A673 (cell line): ENCODE measurements at places on chromosomes 5 and 9. TPM values are rescaled to one million over a fixed set of nuclear protein-coding genes. Genes with fewer than 3 reads are reported as not detected.

GRCh38 chr5:94245608-94246007 is 372.8 kb downstream of the KIAA0825 start:
- no peak for DNase-seq

DNA sequence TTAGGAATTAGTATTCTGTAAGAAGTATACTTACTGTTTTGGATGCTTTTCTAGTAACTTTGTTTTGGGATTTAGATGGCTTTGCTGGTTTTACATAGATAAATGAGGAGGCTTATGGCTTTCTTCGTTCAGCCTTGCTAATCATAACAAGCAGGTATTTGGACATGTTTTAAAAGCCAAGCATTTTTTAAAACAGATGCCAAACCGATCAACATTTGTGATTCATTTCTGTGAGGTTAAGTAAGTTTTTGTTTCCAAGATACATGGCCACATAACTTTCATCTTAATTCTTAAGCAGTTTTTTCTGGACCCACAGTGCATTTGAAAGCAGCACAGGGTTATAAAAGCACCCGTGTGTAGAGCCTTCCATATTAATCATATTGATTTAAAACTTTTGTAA is 21.7 kb downstream of the TARS1 start:
- DNase-seq = no peak

The UTP15 gene
- total RNA-seq = 35.4 and 36.6 TPM in 2 replicates

The BAAT gene
- 0.09 and 0.17 TPM in 2 replicates for total RNA-seq

DNA sequence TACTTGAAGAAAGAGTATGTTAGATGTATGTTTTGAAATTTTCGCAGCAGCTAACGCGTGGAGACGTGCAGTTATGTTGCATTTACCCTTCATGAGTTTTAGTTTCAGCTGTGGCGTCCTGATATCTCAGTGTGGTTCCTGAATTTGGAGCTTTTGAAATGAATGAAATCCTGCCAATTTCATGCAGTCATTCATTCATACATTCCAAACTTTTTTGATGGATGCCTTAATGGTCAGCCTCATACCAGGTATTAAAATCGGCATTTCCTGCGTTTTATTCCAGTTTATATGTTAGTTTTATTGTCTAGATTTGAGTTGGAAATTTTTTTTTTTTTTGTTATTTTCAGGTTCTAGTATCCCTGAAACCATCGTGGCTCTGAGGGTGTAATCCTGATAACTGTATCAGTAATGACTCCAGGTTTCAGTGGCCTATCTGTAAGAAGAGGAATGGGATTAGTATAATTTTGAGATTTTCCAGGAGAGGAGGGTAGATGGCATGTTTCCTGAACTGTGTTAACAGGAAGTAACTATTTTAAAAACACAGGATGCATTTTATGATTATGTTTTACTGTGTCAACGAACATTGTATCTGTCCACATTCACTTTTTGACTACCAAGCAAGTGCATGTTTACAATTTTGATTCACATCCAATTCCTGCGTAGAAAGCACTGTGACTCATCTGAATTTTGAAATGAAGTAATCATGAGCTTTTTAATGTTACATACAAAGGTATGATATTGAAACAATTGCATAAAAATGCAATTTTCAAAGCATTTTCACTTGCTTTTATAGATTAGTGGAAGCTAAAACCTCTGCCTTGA is 1.0 kb downstream of the FOCAD start:
- DNase-seq = peak; percentile 49
